NB4 (cell line): ENCODE measurements at places on chromosomes 3 and 15.

DNA sequence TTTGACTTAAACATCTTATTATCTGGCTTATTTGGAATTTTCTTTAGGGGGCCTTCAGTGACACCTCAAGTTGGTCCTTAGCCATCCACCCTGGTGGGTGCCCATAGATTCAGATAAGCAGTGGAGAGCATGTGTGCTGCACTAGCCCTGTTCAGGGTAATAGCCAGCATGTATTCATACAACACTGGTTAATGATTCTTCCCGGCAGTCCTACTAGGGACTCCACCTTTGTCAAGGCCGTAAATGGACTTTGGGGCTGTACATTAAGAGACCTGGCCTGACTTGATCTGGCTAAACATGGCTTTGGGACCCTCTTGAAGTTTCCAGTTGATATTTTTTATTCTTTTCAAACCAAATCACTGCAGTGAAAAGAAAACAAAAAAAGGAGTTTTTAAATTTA lies 125.8 kb downstream of the PTPRG start:
- DNase-seq: no peak

GRCh38 chr3:50405249-50405648 lies 45.9 kb upstream of the TMEM115 start:
- DNase-seq: peak; percentile 45

DNA sequence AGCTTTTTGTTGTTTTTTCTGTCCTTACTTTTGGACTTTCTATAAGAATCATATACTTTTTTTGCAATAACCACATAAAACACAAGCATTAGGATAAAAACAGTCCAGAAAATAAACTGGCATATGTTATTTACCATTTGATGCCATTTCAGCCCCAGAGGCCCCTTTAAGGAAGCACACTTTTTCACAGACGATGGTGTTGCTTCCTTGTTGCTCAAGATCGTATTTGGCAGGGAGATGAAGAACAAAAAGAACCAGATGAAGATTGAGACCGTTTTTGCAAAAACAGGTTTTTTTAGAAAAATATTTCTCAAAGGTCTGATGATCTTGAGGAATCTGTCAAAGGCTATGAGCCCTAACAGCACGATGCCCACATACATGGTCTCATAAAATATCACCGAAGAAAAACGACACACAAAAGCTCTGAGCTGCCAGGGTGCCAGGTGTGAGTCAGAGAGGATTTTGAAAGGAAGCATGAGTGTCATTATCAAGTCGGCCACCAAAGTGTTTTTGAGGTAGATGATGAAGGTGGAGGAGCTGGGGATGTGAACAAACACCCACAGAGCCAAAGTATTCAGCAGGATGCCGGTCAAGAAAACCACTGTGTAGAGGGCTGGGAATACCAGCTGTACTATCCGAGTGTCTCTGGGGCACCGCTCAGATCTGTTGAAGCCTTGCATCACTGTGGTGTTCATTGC lies 902 bp downstream of the P2RY13 start:
- peak; percentile 44 for DNase-seq

DNA sequence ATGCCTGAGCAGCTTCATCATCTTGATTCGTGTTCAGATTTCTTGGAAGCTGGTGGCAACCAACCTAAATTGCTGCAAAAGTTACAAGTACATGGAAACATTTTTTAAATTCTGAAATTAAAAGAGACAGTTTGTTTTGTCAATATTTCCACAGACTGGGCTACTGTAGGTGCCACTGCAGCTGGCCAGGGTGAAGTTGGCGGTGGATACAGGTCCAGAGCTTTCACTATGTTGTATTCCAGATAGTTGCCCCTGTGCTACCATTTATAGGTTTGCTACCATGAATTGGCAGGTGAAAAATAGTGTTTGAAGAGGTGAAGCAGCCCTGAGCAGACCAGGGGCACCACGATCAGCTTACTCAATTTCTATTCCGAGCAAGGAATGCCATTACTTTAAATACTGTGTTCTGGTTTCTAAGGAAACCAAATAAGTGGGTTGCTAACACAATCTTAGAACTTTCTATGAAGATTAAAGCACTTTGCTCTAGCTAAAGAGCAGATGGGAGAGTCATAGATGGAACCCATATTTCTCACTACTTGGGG lies 21.2 kb upstream of the SHC4 start:
- DNase-seq: no peak

GRCh38 chr3:81666502-81667121 lies 94.8 kb downstream of the GBE1 start:
- DNase-seq: peak; percentile 27

DNA sequence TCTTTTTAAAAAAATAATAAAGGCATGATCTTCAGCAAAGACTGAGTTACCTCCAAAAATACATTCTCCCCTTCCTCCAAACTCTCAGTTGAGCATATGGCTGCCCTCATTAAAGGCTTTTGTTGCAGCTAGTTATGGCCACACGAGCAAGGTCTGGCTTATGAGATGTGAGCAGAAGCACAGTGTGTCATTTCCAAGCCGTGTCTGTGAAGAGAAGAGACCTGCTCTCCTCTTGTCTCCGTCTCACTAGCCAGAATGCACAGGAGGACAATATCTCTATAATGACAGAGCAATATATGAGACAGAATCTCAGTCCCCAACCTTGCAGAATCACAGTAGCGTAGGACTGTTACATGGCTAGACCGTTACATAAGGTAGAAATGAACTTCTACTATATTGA lies 152.3 kb downstream of the MAGI1 start:
- DNase-seq: no peak

- peak; percentile 77 for DNase-seq
Measured at GRCh38 chr15:51814606-51815005, 14.8 kb upstream of the TMOD3 start.

DNA sequence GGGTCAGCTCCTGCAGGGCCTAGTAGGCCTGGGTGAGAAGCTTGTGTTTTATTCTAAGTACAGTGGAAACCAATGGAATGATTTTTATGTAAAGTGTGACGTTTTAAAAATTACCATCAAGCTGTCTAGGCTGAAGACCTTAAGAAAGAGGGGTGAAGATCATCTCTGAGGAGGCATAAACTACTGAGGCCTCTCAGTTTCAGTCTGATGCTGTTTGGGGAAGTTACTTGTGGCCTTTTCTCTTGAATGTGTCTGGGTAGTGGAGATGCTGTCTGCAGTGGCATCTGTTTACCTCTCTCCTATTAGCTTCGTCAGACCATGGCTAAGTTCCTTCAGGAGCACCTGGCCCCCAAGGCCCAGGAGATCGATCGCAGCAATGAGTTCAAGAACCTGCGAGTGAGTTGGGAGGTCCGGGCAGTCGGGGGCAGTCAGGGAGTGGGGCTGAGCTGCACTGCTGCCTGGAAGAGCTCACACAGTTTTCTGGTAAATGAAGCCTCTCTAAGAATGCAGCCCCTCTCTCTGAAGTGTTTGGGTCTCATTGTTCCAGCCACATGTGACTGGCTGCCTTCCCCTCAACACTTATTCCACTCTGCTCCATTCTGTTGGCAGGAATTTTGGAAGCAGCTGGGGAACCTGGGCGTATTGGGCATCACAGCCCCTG lies 1.9 kb downstream of the IVD start:
- DNase-seq: peak; percentile 28

DNA sequence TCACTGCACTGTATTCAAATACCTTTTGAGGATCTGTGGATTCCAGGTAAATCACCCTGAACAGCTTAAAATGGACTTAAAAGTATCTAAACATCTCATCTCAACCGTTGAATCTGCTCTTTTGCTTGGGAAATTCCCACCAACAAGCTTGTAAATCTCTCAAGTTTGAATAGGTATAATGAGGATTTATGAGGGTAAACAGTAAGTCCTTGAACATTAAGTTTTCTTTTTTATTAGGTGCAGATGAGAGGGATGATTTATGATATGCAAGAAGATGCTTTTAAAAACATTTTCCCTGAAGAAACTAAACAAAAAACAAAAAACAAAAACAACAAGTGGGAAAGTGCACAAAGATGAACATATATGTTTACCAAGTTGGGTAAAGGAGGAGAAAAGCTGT lies 290.6 kb downstream of the ROBO1 start:
- no peak for DNase-seq
